Stimulated activated CD8-positive, alpha-beta memory T cell treated with anti-CD3 and anti-CD28 coated beads, Interleukin-4, amount 100 ng/mL, for 4 hours (primary cell): ENCODE measurements at places on chromosomes 7 and 10.
A peak's percentile ranks its signal among the peaks of the same experiment; 100 is the strongest.

- DNase-seq = no peak
These were observed 83.8 kb downstream of the LSM5 start for GRCh38 chr7:32406386-32406785.

GRCh38 chr10:6382081-6382480, 179.3 kb downstream of the PFKFB3 start:
- no peak for DNase-seq

DNA sequence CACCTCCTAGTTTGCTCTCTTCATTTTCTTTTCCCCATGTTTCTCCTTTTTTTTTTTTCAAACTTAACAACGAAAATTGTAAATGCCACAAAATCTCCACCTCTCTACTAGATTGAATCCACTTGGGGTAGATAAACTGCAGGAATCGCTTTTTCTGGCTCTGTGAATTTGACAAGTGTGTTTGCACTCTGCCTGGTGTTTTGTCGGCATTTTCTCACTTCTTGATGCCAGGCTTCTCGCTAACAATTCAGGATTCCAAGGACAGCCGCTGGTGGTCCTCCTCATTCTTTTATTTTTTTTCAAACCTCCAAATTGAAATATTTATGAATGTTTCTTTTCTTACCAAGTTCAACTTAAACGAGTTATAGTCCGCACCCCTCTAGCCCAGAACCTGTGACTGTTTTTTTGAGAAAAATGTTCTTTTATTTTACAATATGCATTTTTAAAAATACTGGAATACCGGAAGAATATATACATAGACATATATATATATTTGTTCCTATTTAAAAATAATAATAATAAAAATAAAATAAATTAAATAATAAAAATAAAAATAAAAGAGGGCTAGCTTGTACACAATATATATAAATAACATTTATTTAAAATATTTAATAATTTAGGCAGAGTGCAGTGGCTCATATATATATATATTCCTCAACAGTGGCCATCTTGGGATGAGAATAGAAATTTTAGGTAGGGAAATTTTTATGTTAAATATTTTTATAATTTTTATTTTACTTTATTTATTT, 538.8 kb downstream of the TYW1 start:
- DNase-seq = no peak

- DNase-seq = no peak
These were observed 1.5 kb downstream of the ADGRA1 start for GRCh38 chr10:133088956-133089800.

DNA sequence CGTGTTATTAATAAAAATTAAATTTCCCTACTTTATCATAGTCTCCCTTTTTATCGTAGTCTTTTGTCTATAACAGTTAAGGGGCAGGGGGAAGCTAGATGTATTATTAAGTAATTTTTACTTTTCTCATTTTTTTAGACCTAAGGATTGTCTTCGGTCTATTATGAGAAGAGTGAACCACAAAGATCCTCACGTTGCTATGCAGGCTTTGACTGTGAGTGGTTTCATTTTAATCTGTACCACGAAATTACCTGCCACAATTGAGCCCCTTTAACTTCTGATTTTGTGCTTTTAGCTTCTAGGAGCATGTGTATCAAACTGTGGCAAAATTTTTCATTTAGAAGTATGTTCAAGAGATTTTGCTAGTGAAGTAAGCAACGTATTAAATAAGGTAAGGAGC, 40.6 kb downstream of the STAM start:
- DNase-seq = no peak

GRCh38 chr7:71308096-71308495, 176.2 kb downstream of the GALNT17 start:
- no peak for DNase-seq

DNA sequence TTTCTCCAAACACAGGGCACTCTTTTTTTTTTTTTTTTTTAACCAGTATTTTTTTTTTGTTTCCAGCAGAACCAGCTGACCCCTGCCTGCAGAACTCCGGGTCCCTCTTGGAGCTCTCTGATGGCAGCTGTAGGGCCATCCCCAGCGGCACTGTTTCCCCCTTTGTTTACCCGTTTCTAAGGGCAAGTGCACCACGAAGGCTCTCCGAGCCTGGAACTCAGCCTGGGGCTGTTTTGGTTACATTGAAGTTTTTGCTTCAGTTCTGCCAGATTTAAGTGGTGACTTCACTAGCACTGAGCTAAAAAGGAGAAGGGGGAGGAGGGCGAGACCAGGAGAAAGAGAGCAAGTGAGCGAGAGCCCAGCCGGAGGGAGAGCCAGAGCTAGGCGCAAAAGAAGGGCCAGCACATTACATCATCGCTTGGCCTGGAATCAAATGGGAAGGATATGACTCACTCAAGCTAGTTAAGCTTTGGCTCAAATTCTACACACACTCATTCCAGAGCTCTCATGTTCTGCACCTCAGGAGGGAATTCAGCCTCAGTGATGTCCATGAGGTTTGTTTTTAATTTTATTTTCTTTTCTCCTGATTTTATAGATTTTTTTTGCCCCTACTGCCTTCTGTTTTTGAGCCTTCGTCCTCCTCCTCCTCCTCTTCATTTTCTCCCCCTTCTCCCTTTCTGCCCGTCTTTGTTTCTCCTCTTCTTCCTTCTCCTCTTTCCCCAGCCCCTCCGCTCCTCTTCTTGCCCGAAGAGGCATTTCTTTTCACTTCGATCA, 272.3 kb downstream of the TRIL start:
- no peak for DNase-seq

- DNase-seq = no peak
These were observed 411.8 kb downstream of the ADRA2A start for GRCh38 chr10:111488668-111489067.

DNA sequence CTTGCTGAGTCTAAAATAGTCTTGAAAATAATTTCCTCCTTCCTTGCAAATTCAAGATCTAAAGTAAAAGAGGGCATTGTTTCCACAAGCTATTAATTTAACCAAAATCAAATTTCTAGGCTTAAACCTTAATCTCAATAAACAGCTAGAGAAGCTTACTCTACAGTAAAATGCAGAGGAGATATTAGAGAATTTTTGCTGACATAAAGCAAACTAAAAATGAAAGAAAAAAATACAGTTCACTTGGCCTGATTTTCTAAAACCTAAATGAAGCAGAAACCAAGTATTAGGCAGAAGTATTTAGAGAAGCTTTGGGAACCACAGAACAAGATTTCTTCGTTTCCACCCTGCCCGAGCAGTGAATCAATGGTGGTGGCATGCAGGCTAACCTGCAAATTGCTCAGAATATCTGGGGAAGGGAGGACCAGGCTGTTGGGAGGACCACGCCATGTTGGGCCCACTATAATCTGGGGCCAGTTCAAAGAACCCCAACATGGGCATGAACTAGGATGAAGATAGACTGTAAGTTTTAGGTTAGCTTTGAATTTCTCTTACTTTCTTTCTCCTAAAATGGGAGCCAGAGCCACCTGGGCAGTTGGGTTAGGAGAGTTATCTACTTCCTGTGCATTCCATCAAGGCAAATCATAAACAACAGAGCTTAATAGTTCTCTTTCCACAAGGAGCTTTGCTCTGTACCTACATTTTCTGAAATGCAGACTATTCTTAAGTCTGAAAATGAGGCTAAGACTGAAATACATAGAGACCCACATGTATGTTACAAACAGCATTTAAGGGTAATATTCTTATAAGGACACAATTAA, 4.1 kb downstream of the LAMB1 start:
- no peak for DNase-seq

DNA sequence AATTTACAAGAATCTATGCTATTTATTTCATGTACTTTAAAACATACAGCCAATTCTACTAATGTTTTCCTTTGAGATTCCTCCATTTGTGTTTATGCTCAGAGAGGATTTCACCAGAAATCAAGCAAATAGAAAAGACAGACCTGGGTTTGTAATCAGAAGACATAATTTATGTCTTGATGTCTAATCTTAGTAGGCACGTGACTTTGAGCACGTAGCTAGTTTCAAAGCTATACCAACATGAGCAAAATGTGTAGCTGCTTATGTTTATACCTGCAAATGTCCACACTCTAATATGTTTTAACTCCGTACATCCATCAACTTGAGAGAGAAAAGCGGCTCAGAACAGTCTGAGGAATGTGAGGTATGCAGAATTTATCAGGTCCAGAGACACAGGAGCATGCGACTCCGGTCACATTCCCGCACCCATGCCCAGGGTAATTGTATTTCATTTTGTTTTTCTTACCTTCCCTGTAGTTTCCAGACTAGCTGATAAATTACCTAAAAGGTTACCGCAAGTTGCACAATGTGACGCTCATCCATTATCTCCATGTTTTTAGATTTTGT, 40.0 kb downstream of the SVOPL start:
- DNase-seq = no peak

- DNase-seq = no peak
These were observed 46.6 kb upstream of the VIPR2 start for GRCh38 chr7:159191236-159191635.

GRCh38 chr7:96284835-96285234, 37.1 kb downstream of the SLC25A13 start:
- no peak for DNase-seq

DNA sequence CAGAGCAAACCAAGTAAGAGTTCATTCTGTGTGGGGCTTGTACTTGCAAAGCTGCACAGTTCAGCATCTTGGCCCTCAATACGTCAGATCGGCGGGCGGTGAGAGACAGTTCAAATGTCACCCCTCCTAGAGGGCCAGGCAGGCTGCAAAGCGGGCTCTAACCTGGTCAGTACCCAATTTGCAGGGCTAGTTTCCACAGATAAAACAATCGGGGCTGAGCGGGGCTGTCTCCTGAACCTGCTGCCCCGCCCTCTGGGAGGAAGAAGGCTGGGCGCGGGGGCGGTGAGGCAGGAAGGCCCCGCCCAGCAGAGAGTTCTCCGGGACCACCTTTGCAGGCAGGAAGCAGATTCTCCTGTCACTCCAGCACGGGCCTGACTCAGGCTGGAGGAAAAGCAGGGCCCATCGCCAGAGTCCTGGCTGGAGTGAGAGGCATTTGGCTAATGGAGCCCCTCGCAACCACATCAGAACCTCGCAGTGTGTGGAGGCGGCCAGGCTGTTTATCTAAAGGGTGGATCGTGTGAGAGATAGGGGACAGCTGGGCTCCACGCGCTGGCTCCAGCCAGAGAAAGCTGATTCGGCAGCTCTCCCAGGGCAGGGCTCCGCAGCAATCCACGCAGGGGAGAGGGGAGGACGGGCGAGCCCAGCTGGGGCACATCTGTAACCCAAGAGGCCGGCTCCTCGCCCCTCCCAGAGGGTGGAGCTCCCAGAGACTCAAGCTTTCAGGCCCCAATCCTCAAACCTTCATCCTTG, 83.1 kb downstream of the SH3PXD2A start:
- no peak for DNase-seq

- DNase-seq = peak; percentile 11
These were observed 63.9 kb upstream of the AHR start for GRCh38 chr7:17234398-17235031.

DNA sequence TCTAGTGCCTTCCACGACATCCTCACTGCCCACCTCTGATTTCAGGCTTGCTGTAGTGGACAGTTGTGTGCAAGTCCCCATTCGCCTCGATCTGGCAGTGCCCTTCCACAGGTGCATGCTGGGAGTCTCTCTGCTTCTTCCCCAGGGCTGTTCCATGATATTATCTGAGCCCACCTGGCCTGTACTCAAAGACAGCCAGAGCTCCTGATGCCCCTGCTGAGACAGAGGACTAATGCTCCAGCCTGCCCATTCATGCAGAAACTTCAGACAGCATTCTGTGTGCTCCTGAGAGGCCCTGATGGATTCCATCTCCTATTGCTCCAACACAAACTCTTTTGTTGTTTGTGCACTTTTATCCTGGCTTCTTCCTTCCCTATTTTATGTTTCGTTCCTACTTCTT, 164.8 kb upstream of the PRSS58 start:
- no peak for DNase-seq

- DNase-seq = no peak
These were observed 288.2 kb downstream of the GLRX3 start for GRCh38 chr10:130424418-130424817.

- DNase-seq = no peak
These were observed 98.6 kb downstream of the CREM start for GRCh38 chr10:35225204-35225603.

DNA sequence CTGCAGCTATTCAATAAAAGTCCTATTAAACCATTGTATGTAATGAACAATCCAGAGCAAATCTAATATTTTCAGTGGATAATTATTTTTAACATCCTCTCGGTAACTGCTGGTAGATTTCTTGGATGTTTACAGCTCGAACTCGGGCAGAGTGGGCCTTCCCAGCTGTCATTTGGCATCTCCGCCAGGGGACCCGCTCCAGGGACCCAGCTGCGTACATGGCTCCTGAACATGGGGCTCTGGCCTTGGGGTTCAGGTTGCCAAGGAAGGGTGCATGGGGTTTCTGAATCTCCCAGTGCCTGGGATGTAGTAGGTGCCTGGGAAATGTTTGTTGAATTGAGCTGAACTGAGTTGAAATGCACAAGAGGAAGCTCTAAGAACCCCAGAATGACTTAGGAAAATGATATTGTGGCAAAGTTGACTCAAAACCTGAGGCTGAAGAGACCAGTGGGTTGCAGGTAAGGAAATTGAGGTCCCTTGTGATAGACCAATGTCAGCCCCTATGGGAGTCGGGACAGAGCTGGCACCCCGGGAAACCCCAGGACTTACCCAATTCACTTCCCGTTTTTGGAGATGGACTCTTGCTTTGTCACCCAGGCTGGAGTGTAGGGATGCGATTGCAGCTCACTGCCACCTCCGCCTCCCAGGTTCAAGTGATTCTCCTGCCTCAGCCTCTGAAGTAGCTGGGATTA, 228.4 kb downstream of the CUX1 start:
- no peak for DNase-seq

DNA sequence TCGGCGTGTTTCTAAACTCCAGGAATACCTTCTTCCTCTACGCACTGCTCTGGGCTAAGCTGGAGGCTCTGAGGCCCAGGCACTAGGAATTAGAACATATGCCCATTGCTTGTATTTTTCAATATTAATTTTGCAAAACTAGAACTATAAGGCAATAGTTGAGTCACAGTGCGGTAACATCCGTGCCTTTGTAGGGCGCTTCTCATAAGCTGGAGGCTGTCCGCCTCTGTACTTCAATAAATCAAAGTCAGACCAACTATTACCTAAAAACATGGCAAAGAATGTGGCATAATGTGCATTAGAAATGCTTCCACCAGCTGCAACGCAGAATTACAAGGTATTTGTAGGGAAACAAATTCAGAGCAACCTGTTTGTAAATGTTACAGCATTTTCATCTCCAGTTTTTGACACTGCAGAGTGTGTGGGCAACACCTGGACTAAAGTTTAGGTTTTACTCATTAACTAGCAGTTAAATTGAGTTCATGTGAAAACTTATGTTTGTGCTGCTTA, 440 bp upstream of the MINDY3 start:
- DNase-seq = no peak

- DNase-seq = no peak
These were observed 21.3 kb downstream of the MDH2 start for GRCh38 chr7:76069238-76069638.

DNA sequence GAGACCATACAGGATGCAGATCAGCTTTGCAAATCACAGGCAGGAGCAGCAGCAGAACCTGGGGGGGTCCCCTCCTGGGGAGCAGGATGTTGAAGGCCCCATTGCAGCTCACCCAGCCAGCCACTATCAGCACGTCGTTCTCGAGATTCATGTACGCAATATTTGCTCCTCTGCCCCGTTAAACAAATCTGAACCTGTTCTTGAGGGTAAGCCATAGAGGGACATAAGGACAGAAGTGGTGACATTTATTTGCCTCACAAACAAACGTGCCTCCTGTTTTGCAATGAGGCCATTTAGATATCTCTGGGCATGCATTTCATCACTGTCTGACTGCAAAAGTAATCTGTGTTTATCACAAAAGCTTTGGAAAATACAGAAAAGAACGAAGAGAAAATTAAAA, 87.3 kb upstream of the BAIAP2L1 start:
- DNase-seq = no peak

- DNase-seq = no peak
These were observed 108.7 kb downstream of the TYW1 start for GRCh38 chr7:67105377-67105776.
